ENCODE measurements at places on chromosomes 3 and 15.

DNA sequence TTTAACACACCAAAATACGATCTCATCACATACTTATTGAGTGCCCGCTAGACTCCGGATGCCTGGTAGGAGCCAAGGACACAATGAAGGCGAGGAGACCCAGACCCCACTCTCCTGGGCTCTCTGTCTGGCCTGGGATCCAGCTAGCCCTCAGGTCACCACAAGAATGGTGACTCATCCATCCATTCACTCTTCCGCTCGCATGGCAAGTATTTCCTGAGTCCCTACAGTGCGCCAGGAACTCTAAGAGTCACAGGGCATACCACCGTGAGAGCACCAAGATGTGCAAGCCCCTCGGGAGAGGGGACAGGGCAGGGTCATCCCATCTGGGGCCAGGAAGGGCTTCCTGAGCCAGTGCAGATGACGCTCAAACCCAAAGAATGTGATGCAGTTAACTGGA is 101.6 kb upstream of the PRR20G start:
- DNase-seq: no peak

GRCh38 chr3:113597596-113598354 is 65.4 kb downstream of the SIDT1 start:
- no peak for DNase-seq

GRCh38 chr3:126353694-126354321 is 3.4 kb downstream of the KLF15 start:
- DNase-seq: no peak

GRCh38 chr3:1462371-1462770 is 369.5 kb downstream of the CNTN6 start:
- no peak for DNase-seq

DNA sequence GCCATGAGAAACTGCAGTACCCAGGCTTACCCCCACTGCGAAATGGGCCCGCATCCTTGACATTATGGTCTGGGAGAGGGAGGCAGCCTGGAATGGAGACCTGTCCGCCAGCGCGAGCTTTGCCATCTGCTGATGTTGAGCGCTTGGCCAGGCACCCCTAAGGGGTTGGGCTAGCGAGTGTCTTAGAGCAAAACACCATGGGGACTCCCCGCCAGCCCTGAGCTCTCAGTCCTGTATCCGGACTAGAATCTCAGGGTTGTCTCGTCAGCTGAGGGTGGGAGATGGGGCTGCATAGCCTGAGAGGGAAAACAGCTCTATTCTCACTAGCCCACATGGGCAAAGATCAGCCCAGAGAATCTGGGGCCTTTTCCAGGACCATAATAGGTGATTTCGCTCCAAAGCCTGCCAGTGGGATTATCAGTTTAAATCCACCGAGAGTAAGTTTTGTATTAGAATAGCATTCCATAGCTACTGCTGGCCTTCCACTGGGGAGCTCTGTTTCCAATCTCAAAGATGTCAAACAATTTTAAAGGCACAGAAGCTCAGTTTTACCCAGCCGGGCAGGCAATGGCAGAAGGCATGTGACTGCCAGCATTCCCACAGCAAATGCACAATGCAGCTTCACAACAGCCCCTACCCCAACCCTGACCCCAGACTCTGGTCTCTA is 167.5 kb upstream of the TPM1 start:
- no peak for DNase-seq

- no peak for DNase-seq
Measured at GRCh38 chr3:177085794-177086193, 111.5 kb downstream of the TBL1XR1 start.

- DNase-seq: no peak
Measured at GRCh38 chr3:142209655-142210054, 15.7 kb downstream of the GK5 start.

GRCh38 chr15:91803260-91803659 is 50.2 kb upstream of the SLCO3A1 start:
- DNase-seq: no peak

- DNase-seq: no peak
Measured at GRCh38 chr3:24686808-24687207, 192.2 kb upstream of the THRB start.

DNA sequence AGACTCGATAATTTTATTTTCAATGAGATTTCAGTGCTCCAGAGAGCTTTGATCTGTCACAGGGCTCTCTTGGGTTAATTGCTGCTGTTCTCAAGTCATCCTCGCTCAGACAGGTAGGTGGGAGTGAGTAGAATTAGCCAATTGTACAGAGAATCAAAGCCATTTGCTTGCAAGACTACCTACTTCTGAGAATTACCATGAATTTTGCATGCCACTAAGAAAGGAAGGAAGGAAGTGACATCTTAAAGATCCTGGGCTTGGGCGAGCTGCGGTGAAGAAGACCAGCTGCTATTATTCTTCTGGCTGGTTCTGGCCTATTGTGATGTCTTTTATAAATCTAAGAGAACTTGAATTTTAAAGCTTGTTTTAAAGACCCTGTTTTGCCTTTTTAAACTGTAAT is 154.1 kb upstream of the LPP start:
- no peak for DNase-seq

- DNase-seq: no peak
Measured at GRCh38 chr15:36178303-36178633, 401.2 kb upstream of the CDIN1 start.

DNA sequence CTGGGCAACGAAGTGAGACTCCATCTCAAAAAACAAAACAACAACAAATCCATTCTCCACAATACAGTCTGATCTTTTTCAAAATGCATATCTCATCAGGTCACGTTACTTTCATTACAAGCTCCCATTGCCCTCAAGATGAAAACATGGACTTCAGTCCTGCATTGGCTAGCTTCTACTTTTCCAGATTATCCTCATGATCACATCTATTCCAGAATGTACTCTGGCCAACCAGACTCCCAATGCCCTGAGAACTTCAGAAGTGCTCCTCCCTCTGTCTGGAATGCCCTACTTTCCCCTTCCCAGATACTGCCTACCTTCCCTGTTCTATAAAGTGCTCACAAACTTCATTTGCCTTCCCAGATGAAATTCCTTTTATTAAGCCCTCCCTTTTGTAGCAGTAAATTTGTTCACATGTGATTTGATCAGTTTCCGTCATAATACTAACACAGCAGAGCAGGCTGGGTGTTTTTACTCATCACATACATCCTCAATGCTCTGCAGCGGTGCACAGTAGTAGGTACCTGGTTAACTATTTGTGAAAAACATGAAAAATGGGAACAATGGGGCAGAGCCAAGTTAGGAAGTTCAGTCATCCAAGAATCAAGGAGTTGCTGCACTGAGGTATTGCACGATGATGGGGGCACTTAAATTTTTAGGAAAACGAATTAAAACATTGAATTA is 5.3 kb downstream of the RPL22L1 start:
- no peak for DNase-seq

GRCh38 chr3:122232485-122232884 is 49.0 kb downstream of the CASR start:
- no peak for DNase-seq

DNA sequence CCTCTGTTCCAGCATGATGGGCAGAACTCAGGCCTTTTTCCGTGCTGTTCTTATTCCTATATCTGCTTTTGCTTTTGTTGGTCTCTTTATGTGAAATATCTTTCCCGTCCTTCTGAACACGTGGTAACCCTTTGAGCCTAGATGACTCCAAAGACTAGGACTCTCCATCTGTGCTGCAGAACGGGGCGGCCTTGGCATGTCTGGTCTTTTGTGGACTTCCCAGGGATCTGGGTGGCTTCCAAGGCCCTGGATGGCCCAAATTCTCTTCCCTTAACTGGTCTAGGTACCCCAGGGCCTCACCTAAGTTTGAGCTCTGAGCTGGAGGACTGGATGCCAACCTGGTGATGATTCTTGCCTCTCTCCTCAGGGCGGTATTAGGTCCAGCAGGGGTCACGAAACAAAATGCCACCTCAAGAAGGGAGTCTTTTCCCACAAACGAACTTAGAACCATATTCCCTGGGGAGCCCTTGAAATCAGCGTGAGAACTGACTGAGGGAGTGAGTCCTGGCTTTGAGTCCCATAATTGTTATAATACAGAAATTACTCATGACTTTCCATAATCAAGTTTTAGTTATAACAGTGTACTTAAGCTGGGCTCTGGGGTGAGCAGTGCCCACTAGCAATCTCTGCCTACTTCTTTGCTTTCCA is 13.8 kb downstream of the TLNRD1 start:
- no peak for DNase-seq

- DNase-seq: no peak
Measured at GRCh38 chr3:38636464-38636863, 13.0 kb downstream of the SCN5A start.

DNA sequence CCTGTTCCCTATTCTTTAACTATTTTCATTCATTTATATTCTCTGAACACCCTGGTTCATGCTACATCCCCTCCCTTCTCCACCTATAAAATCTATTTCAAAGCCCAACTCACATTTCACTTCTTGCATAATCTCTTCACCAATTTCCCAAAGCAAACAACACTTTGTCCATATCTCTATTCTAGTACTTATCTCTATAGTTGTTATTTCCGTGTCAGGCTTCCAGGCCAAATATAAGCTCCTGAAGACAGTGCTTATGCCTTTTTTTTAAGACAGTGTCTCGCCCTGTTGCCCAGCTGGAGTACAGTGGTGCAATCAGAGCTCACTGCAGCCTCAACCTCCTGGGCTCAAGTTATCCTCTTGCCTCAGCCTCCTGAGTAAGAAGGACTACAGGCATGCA is 43.6 kb downstream of the DNAH12 start:
- DNase-seq: no peak

GRCh38 chr3:112572701-112573100 is 10.9 kb downstream of the SLC35A5 start:
- DNase-seq: no peak

All from activated CD8-positive, alpha-beta memory T cell treated with anti-CD3 and anti-CD28 coated beads for 1 hour (primary cell).